Pulmonary artery endothelial cell (primary cell): ENCODE measurements at places on chromosomes 6 and 20. TPM values are rescaled to one million over a fixed set of nuclear protein-coding genes. Genes with fewer than 3 reads are reported as not detected.

Gene DLL1
- total RNA-seq, result 1.8 and 2.1 TPM in 2 replicates

Gene ZBTB24
- total RNA-seq, result 6.8 and 8.3 TPM in 2 replicates

Gene ZBTB12
- total RNA-seq, result 3.5 and 5.2 TPM in 2 replicates

Gene KAT14
- total RNA-seq, result 10.4 and 11.5 TPM in 2 replicates

Gene GPLD1
- total RNA-seq, result 0.04 TPM in 1 of 2 replicates, not detected in the other

Gene HSPA12B
- 4.7 and 7.9 TPM in 2 replicates for total RNA-seq

Gene OTOR
- not detected in 2 replicates for total RNA-seq

Gene MATN4
- total RNA-seq, result not detected in 2 replicates

Gene VSTM2L
- total RNA-seq, result 0.20 and 0.35 TPM in 2 replicates

Gene MKKS
- 3.7 and 6.5 TPM in 2 replicates for total RNA-seq

Gene SLC16A10
- total RNA-seq, result not detected in 2 replicates

Gene PHACTR1
- total RNA-seq, result 5.8 and 7.0 TPM in 2 replicates
